Peyer's patch (tissue), 4 donors: ENCODE measurements at places on chromosomes 11 and 22. TPM values are rescaled to one million over a fixed set of nuclear protein-coding genes. Genes with fewer than 3 reads are reported as not detected.

The MPZL2 gene
- total RNA-seq: 21.0 TPM

The SCGB1A1 gene
- not detected for total RNA-seq

The KCNQ1 gene
- 52.8 TPM for total RNA-seq

The PATL1 gene
- total RNA-seq: 21.5 TPM

The BACE1 gene
- total RNA-seq: 11.4 TPM

The TTC28 gene
- total RNA-seq: 9.1 TPM

The ELF5 gene
- not detected for total RNA-seq

The LARGE1 gene
- 114 TPM for total RNA-seq

The DNAL4 gene
- not detected for total RNA-seq

The IGSF22 gene
- total RNA-seq: not detected

The MS4A3 gene
- not detected for total RNA-seq

GRCh38 chr11:69636512-69637197 is 4.3 kb upstream of the CCND1 start:
- DNase-seq: peak; percentile 72

GRCh38 chr22:33329398-33329797 is 271.2 kb upstream of the SYN3 start:
- no peak for DNase-seq

GRCh38 chr11:87575088-87575487 is 537.4 kb downstream of the TMEM135 start:
- DNase-seq: no peak

GRCh38 chr11:5546457-5546856 is 1.9 kb downstream of the OR52H1 start:
- DNase-seq: no peak

- DNase-seq: no peak
Observed at GRCh38 chr11:46808799-46809431, 37.2 kb downstream of the CKAP5 start.

GRCh38 chr11:123221096-123221561 is 26.1 kb upstream of the CLMP start:
- no peak for DNase-seq

- no peak for DNase-seq
Observed at GRCh38 chr11:111996129-111996528, 29.1 kb upstream of the DLAT start.

GRCh38 chr11:34656062-34656720 is 35.3 kb downstream of the EHF start:
- no peak for DNase-seq

GRCh38 chr11:131199015-131199280 is 171.5 kb upstream of the NTM start:
- DNase-seq: no peak

GRCh38 chr22:42928969-42929837 is 72.1 kb upstream of the ARFGAP3 start:
- DNase-seq: no peak

GRCh38 chr22:24198682-24199052 is 17.4 kb downstream of the SUSD2 start:
- DNase-seq: no peak

GRCh38 chr11:650482-650881 is 13.4 kb downstream of the DRD4 start:
- no peak for DNase-seq

DNA sequence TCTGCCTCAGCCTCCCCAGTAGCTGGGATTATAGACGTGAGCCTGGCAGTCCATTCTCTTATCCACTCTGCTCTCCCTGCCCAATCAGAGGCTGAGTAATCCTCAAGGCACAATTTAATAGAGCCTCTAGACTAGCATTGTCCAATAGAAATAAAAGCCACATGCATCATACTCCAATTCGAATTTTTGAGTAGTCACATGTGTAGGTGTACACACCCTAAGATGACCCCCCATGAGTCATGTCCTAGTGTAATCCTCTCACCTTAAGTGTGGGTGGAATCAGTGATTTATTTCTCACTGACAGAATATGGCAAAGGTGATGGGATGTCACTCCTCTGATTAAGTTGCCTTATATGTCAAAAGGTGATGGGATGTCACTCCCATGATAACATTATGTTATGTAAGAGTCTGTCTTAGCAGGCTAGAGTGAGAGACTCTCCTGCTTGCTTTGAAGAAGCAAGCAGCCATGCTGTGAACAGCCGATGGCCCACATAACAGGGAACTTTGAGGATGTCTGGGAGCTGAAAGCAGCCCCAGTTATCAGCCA is 61.3 kb downstream of the MN1 start:
- no peak for DNase-seq

GRCh38 chr11:72684236-72684912 is 10.2 kb upstream of the PDE2A start:
- DNase-seq: peak; percentile 60

DNA sequence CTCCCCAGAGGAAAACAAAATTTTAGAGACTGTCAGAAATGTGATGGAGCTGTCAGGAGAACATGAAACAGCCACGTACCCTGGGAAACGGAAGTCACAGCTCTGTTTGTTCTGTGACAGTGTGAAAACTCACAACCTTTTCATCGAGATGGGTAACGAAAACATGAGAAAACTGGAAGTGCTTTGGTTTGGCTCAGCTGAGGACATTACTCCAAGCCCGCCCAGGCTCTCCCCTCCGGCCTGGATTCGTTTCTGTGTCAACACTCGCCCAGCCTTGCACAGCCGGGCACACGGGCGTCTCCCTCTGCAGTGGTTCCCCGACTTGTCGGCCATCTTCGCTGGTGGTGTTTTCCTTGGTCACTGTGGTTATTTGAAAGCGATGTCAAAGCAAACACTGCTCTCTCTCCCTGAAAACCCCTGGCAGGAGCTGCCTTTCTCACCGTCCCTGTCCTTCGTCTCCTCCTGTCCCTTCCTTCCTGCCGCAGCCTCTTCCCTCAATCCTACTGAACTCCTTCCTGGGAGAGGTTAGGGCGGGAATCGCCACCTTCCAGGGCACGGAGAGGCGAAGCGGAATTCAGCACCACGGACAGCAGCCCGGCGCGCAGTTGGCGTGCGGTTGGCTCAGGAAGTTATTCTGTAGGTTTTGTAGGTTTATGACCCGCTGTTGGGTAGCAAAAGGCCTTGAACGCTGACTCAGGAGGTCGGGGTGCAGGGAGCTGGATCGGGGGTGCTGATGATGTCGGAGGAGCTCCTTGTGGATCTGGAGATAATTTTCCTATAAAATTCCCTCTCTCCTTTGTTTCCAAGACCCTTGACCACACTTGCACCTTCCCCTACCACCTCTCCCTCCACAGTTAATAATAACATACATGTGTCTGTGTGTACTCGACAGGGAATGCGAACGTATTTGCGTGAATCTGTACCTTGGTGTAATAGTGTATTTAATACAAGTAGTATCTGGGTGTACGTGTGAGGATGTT is 13.1 kb upstream of the RPS19BP1 start:
- peak; percentile 74 for DNase-seq

- DNase-seq: no peak
Observed at GRCh38 chr11:74019104-74019738, 10.3 kb upstream of the UCP3 start.

GRCh38 chr11:67731583-67731982 is 57.2 kb upstream of the ALDH3B2 start:
- no peak for DNase-seq

GRCh38 chr11:27926981-27927481 is 180.9 kb downstream of the KIF18A start:
- no peak for DNase-seq

DNA sequence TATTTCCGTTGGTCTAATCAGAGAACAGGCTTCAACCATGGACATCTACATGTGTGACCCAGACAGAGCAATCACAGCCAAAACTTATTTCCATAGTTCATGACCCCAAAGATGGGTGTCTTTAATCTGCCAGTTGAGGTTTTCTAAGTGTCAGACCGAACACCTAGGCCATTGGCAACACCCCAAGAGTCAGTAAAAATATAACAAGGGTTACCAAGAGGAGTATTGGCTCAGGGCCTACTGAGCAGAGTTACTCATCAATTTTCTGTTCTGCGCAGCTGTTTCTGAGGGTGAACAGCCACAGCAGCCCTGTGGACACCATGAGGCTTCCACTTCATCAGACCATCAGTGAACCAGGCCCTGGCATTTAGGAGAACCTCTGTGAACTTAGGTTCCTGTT is 18.8 kb downstream of the GUCD1 start:
- no peak for DNase-seq

- no peak for DNase-seq
Observed at GRCh38 chr11:79897896-79898295, 457.1 kb upstream of the TENM4 start.

DNA sequence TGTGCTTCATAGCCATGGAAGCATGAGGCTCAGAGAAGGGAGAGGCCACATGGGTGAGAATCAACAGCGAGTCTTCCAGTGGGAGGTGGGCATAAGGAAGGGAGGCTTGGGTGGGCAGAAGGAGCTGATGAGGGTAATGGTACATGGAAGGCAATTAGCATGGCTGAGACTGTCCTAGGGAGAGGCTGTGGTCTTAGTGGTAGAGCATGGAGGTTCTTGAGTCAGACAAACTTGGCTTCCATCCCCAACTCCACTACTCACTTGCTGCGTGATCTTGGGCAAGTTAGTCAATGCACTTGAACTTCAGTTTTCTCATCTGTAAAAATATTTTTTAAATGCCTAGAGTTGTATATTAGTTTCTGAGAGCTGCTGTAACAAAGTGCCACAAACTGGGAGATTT is 227.2 kb upstream of the E2F8 start:
- no peak for DNase-seq

DNA sequence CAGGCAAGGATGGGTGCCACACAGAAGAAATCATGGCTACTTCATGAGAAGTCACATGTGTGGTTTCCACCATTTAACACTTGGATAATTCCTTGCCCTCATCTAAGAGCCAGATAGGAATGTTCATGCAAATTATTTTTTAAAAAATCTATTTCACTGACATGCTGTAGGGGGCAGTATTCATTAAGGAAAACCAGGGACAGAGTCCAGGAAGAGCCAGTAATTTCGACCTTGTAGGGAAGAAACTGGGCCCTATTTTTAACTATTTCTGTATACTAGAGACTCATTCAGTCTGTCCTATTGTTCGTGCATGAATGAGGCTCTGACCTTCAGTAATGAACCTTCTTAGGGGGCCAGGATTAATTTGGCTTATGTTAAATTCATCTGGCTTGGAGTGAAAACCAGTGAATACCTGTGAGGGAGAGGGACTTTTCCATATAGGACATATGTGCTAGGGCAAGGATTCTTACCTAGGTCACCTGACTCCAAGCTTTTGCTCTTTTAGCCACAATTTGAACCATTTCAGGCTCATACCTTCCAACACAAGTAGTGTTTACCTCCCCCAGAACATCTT is 192.7 kb downstream of the NAV2 start:
- no peak for DNase-seq

- no peak for DNase-seq
Observed at GRCh38 chr11:119332111-119332765, 2.1 kb upstream of the RNF26 start.

- DNase-seq: no peak
Observed at GRCh38 chr22:41664951-41665350, 23.7 kb downstream of the SNU13 start.

GRCh38 chr22:29193021-29193420 is 12.7 kb upstream of the EMID1 start:
- no peak for DNase-seq

DNA sequence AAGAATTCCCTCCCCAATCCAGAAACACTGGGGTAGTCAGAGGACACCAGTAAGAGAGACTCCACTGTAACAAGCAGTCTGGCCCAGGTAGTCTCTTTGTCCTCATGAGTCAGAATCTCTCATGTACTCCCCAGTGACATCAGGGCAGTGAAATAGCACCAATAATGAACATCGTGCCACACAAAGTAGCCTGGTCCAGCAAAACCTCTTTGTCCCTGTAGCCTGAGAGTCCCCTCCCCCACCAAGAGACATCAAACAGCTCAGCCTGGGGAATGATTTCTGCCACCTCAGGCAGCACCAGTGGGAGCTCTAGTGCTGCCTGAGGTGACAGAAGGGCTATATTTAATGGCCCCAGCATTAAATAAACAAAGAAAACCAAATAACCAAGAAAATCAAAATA is 88.1 kb downstream of the SBF2 start:
- no peak for DNase-seq

GRCh38 chr11:62444236-62444833 is 25.5 kb downstream of the SCGB1A1 start:
- peak; percentile 78 for DNase-seq

DNA sequence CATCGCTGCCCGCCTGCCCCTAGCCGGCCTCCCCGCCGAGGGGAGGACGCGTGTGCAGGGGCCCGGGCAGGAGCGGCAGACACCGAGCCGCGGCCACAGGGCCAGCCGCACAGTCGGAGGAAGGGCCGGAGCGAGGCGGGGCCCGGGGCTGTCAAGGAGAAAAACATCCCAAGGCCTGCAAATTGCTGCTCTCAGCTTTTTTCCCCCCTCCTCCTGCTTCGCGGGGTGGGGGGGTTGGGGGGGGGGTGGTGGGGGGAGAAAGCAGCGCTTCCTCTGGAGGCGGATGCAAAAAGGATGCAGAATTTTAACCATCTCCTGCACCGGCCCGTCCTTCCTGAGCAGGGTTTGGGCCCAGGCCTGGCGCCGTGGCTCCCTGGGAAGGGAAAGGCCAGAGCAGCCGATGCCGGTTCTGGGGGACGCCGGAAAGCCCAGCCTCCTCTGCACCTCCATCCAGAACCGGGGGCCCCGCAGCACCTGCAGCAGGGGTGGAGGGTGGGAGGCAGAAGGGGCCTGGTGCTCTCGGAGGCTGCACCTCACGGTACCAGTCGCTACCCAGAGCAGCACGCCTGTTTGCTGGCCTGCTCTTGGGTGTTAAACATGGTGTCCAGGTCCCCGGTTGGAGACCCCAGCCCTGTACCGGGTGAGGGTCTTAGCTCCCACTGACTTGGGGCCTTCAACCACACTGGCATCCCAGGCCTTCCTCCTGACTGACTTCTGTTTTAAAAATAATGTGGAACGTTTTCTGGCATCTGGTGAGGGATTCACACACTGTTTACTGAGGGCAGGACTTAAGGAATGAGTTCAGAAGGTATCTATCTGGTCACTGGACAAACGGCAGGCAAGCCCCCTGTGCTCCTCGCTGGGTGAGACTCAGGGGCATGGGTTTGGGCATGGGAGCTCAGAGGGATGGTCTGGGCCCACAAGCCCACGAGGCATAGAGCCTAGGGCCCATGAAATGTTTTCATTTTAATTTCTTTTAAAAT is 77.4 kb upstream of the WNT7B start:
- peak; percentile 81 for DNase-seq

DNA sequence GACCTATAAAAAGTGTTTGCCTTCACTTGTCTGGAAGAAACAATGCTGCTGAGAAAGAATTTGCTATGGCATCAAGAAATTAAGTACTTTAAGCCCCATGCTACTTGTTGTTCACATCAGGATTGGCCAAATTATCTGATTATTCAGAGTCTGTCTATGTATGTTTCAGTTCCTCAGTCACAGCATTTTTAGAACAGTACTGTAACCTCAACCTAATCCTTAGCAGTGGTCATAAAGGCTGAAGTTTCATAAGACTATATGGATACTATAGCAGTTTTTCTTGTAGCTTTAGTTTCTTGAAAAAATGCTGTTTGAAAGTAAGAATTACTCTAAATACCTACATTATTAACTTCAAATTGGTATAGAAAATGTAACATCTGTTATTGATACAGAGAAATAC is 153.9 kb downstream of the INSC start:
- DNase-seq: no peak

- no peak for DNase-seq
Observed at GRCh38 chr11:126173257-126173656, 38.2 kb downstream of the RPUSD4 start.

GRCh38 chr22:24894220-24894975 is 52.1 kb downstream of the LHFPL7 start:
- DNase-seq: no peak
